ENCODE measurements at places on chromosomes 4 and X. TPM values are rescaled to one million over a fixed set of nuclear protein-coding genes. Genes with fewer than 3 reads are reported as not detected.

Gene SLC16A2
- 30.6 TPM for total RNA-seq

DNA sequence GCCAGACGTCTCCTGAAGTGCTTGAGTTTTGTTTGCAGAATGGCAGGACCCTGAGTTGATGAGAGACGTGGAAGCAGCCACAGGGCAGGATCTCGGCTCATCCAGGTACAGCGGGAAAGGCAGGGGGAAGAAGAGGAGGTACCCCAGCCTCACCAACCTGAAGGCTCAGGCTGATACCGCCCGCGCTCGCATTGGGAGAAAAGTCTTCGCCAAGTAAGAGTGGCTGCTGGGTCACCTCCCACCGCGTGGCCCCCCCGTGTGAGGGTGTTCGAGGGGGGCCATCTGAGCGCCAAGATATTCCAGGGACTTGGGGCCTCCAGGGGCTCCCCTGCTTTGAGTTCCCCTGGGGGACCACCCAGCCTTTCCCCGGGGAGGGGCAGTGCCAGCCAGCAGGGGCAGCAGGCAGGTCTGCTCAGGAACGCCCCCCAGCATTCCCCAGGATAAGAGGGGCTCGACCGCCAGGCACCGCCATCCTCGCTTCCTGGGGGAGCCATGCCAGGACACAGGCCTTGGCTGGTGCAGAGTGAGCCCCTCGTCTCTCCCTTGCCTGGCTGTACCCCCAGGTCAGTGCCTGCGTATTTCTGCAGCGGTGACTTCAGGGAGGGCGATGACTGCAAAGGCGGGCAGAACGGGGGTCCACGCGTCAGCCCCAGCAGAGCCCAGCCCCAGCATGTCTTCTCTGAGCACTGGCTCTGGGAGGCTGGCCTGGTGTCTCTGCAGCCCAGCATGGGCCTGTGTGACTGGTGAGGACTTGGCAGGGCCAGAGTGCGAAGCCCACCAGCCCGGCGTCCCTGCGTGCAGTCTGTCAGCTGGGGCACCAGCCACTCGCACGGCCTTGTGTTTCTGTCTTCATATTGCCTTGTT is 22.3 kb downstream of the NKX1-1 start:
- DNase-seq: peak; percentile 70
- H3K36me3 ChIP-seq: peaks cover 8% of the 10 kb centered on the region
- no peaks in the 10 kb centered on the region for H3K27me3 ChIP-seq
- H3K4me3 ChIP-seq: no peak overlapping the region

Gene PRPS2
- total RNA-seq: 23.4 TPM

Gene ARFIP1
- 30.4 TPM for total RNA-seq

DNA sequence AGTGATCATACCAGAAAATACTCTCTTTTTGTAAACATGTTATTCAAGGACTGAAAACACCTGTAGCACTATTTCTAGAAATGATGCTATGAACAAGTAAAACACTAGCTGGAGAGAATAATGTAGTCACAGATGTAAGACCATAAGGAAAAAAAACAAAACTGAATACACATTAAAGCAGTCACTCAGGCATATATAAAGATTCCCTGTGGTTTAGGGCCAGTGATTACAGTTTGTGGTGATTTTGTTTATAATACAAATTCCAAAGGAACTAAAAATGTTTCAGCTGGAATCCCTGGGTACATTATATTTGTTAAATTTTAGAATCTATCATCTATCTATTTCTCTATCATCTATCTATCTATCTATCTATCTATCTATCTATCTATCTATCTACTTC is 777.8 kb upstream of the FRG1 start:
- H3K27me3 ChIP-seq: no peaks in the 10 kb centered on the region

- no peak for DNase-seq
- H3K27ac ChIP-seq: no peak overlapping the region
- H3K36me3 ChIP-seq: no peaks in the 10 kb centered on the region
- no peaks in the 10 kb centered on the region for H3K4me1 ChIP-seq
- H3K27me3 ChIP-seq: no peaks in the 10 kb centered on the region
Measured at GRCh38 chrX:121755541-121755940, 708.1 kb downstream of the GLUD2 start.

Gene GAGE12J
- total RNA-seq: not detected

Measured in aorta (tissue), 5 donors.